ENCODE measurements at places on chromosomes 11 and 22. TPM values are rescaled to one million over a fixed set of nuclear protein-coding genes. Genes with fewer than 3 reads are reported as not detected.

Gene OR6T1
- not detected for total RNA-seq

DNA sequence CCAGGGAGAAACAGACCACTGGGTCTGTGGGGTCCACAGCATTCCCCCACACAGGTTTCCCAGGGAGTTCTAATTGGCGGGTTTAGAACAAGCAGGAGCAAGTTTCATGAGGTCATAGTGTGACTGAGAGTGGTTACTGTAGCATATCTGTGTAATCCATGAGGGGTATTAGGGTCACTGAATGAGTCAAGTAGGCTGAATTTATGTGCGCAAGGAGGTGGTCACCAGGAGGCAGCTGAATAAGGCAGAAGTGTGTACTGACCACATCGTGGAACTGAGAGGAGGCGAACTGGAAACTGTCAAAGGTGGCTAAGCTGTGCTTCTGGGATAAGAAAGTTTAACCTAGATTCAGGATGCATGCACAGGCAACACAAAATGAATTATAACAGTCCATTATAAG, 876.0 kb downstream of the METTL15 start:
- DNase-seq = no peak
- no peaks in the 10 kb centered on the region for H3K27me3 ChIP-seq
- H3K27ac ChIP-seq = no peak overlapping the region
- H3K36me3 ChIP-seq = no peaks in the 10 kb centered on the region
- H3K4me1 ChIP-seq = peaks cover 13% of the 10 kb centered on the region

Gene IL18
- 0.85 TPM for total RNA-seq

- no peaks in the 10 kb centered on the region for H3K27me3 ChIP-seq
- no peaks in the 10 kb centered on the region for H3K4me1 ChIP-seq
- H3K27ac ChIP-seq = no peak overlapping the region
- no peak overlapping the region for H3K4me3 ChIP-seq
Measured at GRCh38 chr11:104731890-104732289, 166.4 kb downstream of the CASP12 start.

- peak; percentile 59 for DNase-seq
- H3K36me3 ChIP-seq = no peaks in the 10 kb centered on the region
- H3K27ac ChIP-seq = no peak overlapping the region
- peaks cover 26% of the 10 kb centered on the region for H3K4me1 ChIP-seq
- H3K27me3 ChIP-seq = no peaks in the 10 kb centered on the region
Measured at GRCh38 chr22:35633520-35633919, 14.7 kb upstream of the APOL6 start.

DNA sequence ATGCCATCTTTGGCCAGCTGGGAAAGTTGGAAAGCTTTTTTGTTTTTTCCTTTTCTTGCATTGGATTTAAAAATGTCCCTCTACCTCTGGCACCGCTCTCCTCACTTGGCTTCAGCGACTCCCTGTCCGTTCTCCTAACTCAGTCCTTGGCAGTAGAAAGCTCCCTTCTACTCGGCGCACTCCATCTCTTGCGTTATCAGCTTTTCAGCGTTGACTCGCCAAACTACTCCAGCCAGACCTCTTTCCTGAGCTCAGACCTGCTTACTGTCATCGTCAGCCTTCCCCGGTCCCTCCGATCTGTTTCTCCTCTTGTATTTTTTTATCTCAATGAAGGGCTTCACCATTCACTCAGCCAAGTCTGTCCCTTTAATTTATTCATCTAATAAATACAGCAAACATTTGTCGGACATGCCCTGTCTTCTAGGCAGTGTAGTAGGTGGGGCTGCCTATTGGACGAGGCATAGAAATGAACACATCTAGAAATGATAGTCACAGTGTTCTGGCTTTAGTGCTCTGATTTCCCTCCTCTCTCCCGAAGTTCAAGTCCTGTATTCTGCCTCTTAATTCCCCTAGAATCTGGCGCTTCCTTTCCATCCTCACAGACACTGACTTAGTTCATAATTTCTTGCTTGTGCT, 839 bp downstream of the CEP164 start:
- H3K36me3 ChIP-seq = no peaks in the 10 kb centered on the region
- H3K4me1 ChIP-seq = peaks cover 11% of the 10 kb centered on the region
- DNase-seq = no peak
- no peak overlapping the region for H3K4me3 ChIP-seq
- H3K27me3 ChIP-seq = no peaks in the 10 kb centered on the region
- no peak overlapping the region for H3K27ac ChIP-seq

Gene PATE4
- not detected for total RNA-seq

- no peaks in the 10 kb centered on the region for H3K27me3 ChIP-seq
- H3K27ac ChIP-seq = no peak overlapping the region
- no peak for DNase-seq
- peaks cover 63% of the 10 kb centered on the region for H3K4me1 ChIP-seq
- no peak overlapping the region for H3K4me3 ChIP-seq
Measured at GRCh38 chr22:27454807-27455450, 346.6 kb downstream of the MN1 start.

DNA sequence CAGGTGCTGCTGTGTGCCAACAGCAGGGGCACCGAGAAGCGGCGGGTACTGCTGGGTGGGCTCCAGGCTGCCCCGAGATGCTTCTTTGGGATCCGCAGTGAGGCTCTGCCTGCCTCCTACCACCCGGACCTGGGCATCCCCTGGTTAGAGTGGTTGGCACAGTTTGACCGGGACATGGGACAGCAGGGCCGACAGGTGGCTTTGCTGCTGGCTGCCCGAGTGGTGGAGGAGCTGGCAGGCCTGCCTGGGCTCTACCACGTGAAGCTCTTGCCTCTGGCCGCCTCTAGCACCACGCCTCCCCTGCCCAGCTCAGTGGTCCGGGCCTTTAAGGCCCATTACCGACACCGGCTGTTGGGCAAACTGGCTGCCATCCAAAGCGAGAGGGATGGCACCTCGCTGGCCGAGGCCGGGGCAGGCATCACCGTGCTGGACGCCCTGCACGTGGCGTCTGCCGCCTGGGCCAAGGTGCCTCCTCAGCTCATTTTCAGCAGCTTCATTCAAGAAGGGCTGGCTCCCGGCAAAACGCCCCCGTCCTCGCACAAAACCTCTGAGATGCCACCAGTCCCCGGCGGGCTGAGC, 1.9 kb downstream of the TIGD3 start:
- H3K4me1 ChIP-seq = peaks cover 17% of the 10 kb centered on the region
- peak overlapping the region; percentile 36 for H3K4me3 ChIP-seq
- no peak overlapping the region for H3K27ac ChIP-seq
- H3K36me3 ChIP-seq = peaks cover 6% of the 10 kb centered on the region

GRCh38 chr11:57475671-57476046, 15.3 kb downstream of the RTN4RL2 start:
- peaks cover 10% of the 10 kb centered on the region for H3K4me1 ChIP-seq
- H3K4me3 ChIP-seq = peak overlapping the region; percentile 57
- no peak overlapping the region for H3K27ac ChIP-seq
- no peaks in the 10 kb centered on the region for H3K36me3 ChIP-seq

DNA sequence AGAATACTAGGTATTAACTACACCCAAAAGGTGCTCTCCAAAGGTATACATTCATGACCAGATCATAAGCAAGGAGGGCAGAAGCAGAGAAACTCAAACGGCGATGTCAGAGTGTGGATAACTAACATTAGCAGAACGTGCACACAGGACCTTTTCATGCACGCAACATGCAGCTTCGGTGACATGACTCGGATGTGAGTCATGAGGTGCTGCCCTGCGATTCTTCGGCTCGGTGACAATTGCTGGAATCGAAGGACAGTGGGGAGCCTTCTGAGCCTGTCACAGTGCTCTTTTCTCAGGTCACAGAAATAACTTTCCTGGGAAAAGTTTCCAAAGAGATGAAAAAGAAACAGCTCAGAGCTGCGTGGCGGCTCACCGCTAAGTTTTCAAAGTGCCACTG, 418.5 kb upstream of the SYN3 start:
- H3K4me3 ChIP-seq = peak overlapping the region; percentile 44
- peak overlapping the region; percentile 87 for H3K27ac ChIP-seq
- no peaks in the 10 kb centered on the region for H3K27me3 ChIP-seq
- H3K4me1 ChIP-seq = peaks cover 24% of the 10 kb centered on the region
- DNase-seq = no peak

GRCh38 chr22:41888627-41889200, 26.2 kb downstream of the SHISA8 start:
- DNase-seq = no peak
- no peaks in the 10 kb centered on the region for H3K4me1 ChIP-seq
- H3K4me3 ChIP-seq = no peak overlapping the region
- H3K27me3 ChIP-seq = no peaks in the 10 kb centered on the region

GRCh38 chr11:20415432-20415831, 27.9 kb downstream of the PRMT3 start:
- H3K36me3 ChIP-seq = peaks cover 14% of the 10 kb centered on the region
- H3K27ac ChIP-seq = no peak overlapping the region
- H3K27me3 ChIP-seq = no peaks in the 10 kb centered on the region
- DNase-seq = no peak
- no peaks in the 10 kb centered on the region for H3K4me1 ChIP-seq
- H3K4me3 ChIP-seq = no peak overlapping the region

Gene C11orf87
- total RNA-seq = 0.05 TPM

- DNase-seq = no peak
- H3K27ac ChIP-seq = no peak overlapping the region
- no peak overlapping the region for H3K4me3 ChIP-seq
- peaks cover 21% of the 10 kb centered on the region for H3K4me1 ChIP-seq
- peaks cover 30% of the 10 kb centered on the region for H3K27me3 ChIP-seq
- H3K36me3 ChIP-seq = peaks cover 2% of the 10 kb centered on the region
Measured at GRCh38 chr22:24731761-24732160, 42.8 kb downstream of the PIWIL3 start.

- no peak overlapping the region for H3K4me3 ChIP-seq
- no peaks in the 10 kb centered on the region for H3K4me1 ChIP-seq
- peaks cover 9% of the 10 kb centered on the region for H3K27me3 ChIP-seq
- no peak overlapping the region for H3K27ac ChIP-seq
Measured at GRCh38 chr11:40228662-40229061, 1230.8 kb downstream of the LRRC4C start.

DNA sequence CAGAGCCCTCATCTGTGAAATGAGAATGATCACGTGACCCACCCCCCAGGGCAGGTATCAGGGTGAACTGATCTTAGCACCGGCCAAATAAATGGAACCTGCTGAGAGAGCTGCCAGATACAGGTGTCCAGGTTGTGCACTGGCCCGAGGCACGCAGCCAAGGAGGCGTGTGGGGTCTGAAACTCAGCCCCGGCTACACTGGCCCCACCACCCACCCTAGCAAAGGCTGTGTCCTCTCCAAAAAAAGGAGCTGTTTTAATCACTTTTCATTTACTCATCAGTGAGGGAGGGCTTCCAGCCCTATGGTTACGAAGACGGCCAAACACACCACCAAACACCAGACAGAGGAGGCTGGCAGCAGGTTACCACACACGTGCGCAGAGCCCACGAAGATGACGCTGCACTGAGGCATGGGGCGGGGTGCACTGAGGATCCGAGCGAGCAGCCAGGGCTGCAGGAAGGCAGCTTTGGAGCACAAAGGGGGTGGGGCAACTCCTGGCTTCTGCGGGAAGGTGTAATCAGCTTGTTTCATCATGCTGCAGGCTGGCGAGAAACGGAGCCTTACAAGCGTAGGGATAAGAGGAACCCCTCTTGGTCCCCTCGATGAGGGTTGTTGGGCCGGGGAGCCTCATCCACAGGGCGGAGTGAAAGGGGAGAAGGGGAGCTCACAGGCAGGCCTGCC, 19.5 kb upstream of the SLC22A12 start:
- no peaks in the 10 kb centered on the region for H3K36me3 ChIP-seq
- H3K4me3 ChIP-seq = no peak overlapping the region
- peaks cover 2% of the 10 kb centered on the region for H3K4me1 ChIP-seq
- peak; percentile 77 for DNase-seq
- H3K27ac ChIP-seq = no peak overlapping the region
- H3K27me3 ChIP-seq = peaks cover 26% of the 10 kb centered on the region

GRCh38 chr11:71504531-71504930, 22.5 kb upstream of the KRTAP5-7 start:
- no peak overlapping the region for H3K27ac ChIP-seq
- peak; percentile 53 for DNase-seq
- peaks cover 28% of the 10 kb centered on the region for H3K36me3 ChIP-seq
- H3K27me3 ChIP-seq = no peaks in the 10 kb centered on the region
- peaks cover 9% of the 10 kb centered on the region for H3K4me1 ChIP-seq

Gene TST
- total RNA-seq = 25.3 TPM

DNA sequence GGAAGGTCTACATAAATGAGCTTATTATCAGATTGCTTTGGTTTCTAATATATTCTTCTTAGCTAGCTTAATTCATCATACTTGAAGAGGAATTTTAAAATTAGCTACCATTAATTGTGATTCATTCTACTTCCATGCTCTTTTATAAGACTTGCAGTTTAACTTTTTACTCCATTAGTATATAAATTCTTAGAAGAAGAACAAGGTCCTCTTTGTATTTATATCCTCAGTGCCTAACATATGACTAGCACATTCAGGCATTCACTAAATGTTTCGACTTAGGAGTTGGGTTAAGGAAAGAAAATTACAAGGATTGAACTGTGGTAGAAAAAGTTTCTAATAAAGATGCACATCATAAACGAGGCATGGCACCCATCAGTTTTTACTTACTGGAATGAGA, 1135.5 kb downstream of the JRKL start:
- no peak overlapping the region for H3K27ac ChIP-seq
- no peaks in the 10 kb centered on the region for H3K4me1 ChIP-seq
- no peak for DNase-seq

- H3K27ac ChIP-seq = no peak overlapping the region
- H3K27me3 ChIP-seq = no peaks in the 10 kb centered on the region
- no peak overlapping the region for H3K4me3 ChIP-seq
Measured at GRCh38 chr22:17422736-17423343, 53.6 kb downstream of the CECR2 start.

DNA sequence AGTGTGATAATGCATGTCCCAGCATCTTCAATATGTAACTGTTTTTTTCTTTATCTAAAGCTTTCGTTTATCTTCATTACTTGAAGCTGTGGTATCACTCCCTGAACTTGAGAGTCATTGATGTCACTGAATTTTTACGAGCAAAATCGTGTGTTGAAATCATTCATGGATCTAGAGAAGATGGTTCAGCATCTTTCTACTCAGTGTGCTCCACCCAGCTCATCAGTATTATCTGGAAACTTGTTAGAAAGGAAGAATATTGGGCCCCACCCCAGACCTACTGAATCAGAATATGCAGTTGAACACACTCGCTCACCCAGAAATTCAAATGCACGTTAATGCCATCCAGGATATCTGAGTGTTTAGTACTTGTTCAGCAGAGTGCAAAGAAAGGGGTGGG, 8.3 kb downstream of the CDON start:
- no peaks in the 10 kb centered on the region for H3K4me1 ChIP-seq
- no peaks in the 10 kb centered on the region for H3K27me3 ChIP-seq
- no peak overlapping the region for H3K27ac ChIP-seq
- H3K36me3 ChIP-seq = peaks cover 2% of the 10 kb centered on the region
- no peak for DNase-seq

GRCh38 chr11:127873478-127873877, 713.9 kb downstream of the ETS1 start:
- H3K4me1 ChIP-seq = peaks cover 11% of the 10 kb centered on the region
- no peak overlapping the region for H3K4me3 ChIP-seq
- no peak for DNase-seq
- no peaks in the 10 kb centered on the region for H3K27me3 ChIP-seq
- no peaks in the 10 kb centered on the region for H3K36me3 ChIP-seq

Measured in chondrocyte (in vitro differentiated cells).